ENCODE measurements at places on chromosomes 3 and 15.

DNA sequence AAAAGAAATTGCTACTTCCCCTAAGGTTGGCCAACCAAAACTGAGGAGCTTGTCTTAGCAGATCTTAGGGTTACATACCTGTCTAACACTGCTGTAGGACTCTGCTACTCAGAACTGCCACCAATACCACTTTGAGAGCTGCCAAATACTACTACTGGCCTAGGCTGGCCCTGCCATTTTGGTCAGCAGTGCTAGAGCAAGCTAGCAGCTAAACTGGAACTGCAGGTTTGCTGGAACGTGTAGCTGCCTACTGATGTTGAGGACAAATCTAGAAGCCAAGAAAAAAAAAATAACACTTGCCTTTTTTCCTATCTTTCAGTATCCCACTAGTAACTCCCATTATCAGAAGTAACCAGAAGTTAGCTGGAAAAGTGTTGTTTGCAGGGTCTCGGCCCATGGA, 387.4 kb downstream of the RBMS3 start:
- DNase-seq: no peak

DNA sequence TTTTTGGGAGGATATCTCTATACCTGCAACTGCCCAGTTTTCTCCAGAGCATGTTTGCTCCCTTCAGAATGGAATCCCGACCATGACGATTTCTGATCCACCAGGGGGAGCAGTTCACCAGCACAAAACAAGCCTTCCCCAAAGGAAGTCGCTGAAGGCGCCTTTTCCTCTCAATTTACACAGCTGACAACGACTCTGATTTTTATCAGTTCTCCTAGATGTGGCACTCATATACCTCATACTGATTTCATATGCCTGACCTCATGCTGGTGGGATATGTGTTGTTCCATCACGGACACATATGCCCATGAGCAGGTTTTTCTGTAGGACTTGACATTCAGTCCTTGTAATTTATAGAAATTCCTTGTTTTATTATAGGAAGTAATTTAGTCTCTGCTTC, 1028.2 kb downstream of the MCTP2 start:
- peak; percentile 11 for DNase-seq

DNA sequence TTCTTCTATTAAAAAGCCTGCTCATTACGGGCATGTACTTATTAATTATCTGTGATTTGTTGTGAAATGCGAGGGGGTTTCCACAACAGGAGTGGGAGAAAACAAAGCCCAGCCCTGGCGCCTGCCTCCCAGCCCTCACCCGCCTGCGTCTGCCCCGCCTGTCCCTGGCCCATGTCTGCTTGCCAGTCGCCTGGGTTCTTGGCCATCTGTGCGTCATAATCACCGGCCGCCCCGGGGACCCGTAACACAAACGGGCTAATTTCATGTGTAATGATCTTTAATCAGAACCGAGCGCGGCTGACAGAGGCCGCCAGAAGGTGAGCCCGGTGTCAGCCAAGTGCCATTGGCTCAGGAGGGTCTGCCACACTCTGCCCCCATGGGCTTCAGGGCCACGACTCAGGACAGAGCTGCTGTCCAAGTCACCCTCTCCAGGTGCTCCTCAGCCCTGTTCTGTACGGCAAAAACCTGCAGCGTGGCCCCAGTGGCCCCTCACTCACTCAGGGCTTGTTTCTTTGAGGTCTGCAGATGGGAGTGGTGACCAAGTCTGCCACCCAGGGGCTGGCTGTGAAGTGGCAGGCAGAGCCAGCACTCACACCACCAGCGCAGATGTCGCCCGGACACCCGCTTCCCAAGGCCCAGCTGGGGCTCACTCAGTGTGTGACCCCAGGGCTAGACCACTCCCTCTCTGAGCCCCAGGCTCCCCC, 28.8 kb upstream of the TMEM115 start:
- DNase-seq: no peak

DNA sequence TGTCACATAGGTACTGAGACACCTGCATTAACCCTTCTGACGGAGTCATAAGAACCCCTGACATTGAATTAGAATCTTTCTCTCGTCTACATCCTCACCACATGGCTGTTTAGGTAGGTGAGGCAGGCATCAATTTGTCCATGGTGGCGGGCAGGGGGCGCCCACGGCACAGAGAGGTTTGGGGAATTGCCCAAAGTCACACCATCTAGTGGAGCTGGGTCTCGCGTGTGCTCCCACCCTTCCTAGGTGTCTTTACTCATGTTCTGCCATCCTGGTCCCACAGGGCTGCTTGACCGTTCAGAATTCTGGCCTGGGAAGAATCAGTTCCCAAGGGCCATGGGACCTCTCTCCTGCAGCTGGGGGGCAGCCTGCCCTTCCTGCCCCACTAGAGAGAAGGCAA, 14.7 kb upstream of the DLL4 start:
- no peak for DNase-seq

GRCh38 chr15:39247574-39247973, 333.3 kb upstream of the THBS1 start:
- DNase-seq: no peak

GRCh38 chr3:105829229-105829628, 39.6 kb downstream of the CBLB start:
- DNase-seq: no peak

GRCh38 chr3:14169871-14170270, 8.5 kb downstream of the XPC start:
- no peak for DNase-seq

DNA sequence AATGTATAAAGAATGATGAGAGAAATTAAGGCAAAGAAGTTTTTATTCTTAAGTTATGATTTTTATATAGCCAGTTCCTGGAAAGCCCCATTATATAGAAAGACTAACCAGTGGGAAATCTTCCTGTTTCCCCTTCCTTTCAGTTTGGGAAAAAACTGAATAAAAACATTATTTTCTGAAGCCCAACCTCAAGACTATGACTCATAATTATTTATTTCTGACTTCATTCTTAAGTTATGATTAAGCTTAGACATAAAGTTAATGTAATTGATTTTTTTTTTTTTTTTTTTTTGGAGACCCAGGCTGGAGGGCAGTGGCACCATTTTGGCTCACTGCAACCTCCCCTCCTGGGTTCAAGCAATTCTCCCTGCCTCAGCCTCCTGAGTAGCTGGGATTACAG, 55.8 kb downstream of the TRPC1 start:
- no peak for DNase-seq

DNA sequence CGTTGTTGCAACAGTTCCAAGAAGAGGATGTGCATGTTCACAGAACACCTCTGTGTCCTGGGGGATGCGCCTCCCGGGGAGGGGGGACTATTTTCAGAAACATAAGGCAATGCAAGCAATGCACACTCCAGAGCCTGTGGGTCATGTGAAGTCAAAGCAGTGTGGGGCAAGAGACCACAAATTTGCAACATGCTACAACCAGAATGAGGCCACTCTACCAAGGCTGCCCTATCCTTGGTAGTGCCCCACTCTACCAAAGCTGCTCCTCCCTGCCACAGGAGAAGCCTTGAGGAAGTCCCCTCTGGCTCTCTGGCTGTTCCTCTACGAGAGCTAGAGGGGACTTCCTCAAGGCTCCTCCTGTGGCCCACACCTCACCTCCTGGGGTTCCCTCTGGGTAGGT, 8.4 kb upstream of the NR2C2 start:
- no peak for DNase-seq

- no peak for DNase-seq
Measured at GRCh38 chr15:49154799-49155109, 645 bp downstream of the COPS2 start.

Measured in nucleus accumbens (tissue), 56 donors.